Stimulated activated CD8-positive, alpha-beta memory T cell treated with anti-CD3 and anti-CD28 coated beads, Interleukin-15, amount 100 ng/mL, for 48 hours (primary cell): ENCODE measurements at places on chromosomes 6 and 20.

- no peak for DNase-seq
Observed at GRCh38 chr6:52937908-52938307, 28.4 kb upstream of the GSTA3 start.

DNA sequence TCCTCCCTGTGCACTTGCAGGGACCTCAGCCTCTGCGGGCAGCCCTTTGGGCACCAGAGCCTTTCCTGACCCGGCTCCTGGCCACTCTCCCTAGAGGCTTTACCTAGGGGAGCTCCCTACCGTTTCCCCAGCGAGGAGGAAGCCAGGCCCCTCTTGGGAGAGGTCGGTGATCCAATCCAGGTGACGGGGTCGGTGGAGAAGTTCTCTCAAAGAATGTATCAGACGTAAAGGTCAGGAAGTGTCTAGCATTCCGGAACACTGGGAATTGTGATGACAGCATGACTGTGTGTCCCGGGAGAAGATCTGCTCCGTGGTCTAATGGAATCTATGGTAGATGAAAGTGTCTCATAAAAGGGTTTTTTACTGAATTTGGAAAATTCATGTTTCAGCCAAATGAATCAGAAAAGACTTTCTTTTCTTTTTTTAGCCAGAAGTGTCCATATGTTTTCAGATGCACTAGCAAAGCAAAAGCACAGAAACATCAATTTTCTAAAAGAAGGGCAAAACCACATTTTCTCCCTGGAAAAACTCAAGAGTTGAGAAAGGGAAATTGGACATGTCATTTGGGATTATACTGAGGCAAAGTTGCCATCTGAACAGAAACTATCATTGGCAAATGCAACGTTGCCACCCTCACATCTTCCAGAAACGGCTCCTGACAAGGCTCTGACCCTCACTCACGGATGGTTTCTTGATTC, 289.4 kb downstream of the THBS2 start:
- no peak for DNase-seq

DNA sequence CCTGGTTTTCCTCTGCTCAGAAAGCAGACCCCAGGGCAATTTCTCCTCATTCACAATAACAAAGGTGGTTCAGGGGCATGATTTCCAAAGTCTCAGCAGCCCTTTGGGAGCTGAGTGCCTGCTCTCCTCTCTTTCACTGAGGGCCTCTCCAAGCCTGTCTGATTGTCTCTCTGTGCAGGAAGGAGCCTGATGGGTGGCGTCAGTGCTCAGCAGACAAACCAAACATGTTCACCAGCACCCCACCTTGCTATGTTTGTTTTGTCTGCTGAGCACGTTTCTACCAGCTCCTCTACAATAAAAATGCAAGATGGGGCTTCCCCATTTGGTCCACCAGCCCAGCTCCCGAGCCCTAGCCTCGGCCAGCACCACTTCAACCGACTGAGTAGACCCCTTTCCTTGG, 25.4 kb upstream of the TCP11 start:
- DNase-seq = no peak

- no peak for DNase-seq
Observed at GRCh38 chr6:5208057-5208456, 52.7 kb downstream of the LYRM4 start.

GRCh38 chr6:163017801-163018200, 290.0 kb downstream of the PACRG start:
- no peak for DNase-seq

DNA sequence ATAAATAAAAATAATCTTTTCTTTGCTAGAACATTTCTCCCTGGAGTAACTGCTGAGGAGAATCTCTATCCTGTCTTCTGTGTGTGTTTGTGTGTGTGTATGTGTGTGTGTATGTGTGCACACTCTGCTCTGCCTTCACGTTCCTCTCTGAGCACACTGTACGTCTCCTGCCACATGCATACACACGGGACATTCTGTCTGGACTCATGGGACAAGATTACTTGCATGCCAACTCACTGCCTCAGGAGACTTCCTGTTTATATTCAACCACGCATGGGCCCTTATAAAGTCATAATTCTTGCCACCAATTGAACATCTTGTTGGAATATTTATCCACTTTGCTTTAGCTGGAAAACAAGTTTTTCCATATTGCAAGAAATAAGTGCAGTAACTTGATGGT, 930.6 kb downstream of the KIF16B start:
- no peak for DNase-seq

GRCh38 chr6:170149681-170150589, 140.9 kb downstream of the DLL1 start:
- DNase-seq = no peak

DNA sequence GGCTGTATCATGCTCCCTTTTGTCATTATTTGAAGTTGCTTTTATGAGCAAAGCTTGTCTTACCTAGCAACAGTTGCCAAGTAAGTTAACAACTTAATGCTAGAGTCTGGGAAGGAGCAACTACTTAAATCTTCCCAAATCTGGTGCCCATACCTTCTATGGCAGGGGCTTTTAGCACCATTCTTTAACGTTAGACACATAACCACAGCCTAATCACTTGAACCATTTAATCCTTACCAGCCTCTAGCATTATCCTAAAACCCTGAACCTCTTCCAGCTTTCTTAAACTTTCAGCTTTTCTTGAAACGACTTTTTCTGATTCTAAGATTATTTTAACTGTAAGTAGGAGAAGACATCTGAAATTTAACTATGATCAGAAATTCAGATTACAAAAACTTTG, at the start of gene C6orf163:
TSS of gene C6orf163 (plus strand) at position 83 of the 400 bp plus-strand sequence. CDS start at position 370, 287 bp downstream.
- DNase-seq = no peak

DNA sequence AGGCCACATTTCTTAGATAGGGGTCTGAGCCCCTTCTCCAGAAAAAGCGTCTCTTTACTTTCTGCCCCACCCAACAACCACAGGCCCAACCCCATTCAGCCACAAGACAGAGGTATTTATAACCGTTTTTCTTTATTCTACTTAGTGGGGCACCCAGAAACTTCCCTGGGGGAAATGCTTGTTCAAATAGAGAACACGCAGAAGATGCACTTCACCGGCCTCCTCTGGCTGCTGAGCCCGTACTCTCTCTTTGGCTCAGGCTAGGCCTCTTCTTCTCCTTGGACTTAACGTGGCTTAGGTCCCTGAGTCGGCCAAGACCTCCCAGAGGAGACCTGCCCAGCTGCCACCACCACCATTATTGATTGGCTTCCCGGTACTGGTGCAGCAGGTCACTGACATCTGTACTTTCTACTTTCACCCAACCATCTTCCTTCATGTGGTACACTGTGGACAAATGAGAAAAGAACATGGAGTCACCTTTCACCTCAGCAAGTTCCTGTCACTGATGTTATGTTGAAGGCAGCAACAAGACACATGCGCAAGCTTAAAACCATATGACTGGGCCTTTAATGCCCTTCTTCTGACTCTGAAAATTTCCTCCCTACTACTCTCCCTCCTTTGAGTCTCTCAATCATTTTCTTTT, 2.2 kb upstream of the TAP2 start:
- no peak for DNase-seq

DNA sequence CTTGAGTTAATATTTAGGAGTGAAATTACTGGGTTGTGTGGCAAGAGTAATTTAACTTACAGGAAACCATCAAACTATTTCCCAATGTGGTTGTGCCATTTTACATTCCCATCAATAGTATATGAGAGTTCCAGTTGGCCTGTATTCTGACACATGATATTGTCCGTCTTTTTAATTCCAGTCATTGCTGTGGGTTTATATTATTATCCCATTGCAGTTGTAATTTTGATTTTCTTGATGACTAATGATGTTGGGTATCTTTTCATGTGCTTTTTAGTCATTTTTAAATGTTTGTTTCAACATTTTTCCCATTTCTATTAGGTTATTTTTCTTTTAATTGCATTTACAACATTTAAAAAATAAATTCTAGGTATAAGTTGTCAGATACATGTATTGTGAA, 614.0 kb downstream of the UTRN start:
- no peak for DNase-seq

DNA sequence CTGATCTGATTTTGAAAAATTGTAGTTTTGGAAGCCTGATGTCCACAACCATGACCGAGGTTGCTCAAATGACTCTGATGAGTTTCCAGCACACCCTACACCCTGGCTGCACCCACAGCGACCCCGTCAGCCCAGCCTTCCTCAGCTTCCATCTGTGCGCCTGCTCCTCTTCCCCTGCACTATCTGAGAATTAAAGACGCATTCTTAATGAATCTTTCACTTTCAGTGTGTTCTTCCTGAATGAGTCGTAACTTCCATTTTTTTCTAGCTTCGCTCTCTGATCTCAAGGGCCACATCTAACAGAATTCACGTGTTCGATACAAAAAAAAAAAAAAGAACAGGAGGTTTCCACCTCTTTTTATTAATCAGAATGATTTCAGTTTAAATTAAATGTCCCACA, 21.3 kb upstream of the RREB1 start:
- DNase-seq = peak; percentile 20

GRCh38 chr20:22689266-22689665, 104.9 kb upstream of the FOXA2 start:
- no peak for DNase-seq

DNA sequence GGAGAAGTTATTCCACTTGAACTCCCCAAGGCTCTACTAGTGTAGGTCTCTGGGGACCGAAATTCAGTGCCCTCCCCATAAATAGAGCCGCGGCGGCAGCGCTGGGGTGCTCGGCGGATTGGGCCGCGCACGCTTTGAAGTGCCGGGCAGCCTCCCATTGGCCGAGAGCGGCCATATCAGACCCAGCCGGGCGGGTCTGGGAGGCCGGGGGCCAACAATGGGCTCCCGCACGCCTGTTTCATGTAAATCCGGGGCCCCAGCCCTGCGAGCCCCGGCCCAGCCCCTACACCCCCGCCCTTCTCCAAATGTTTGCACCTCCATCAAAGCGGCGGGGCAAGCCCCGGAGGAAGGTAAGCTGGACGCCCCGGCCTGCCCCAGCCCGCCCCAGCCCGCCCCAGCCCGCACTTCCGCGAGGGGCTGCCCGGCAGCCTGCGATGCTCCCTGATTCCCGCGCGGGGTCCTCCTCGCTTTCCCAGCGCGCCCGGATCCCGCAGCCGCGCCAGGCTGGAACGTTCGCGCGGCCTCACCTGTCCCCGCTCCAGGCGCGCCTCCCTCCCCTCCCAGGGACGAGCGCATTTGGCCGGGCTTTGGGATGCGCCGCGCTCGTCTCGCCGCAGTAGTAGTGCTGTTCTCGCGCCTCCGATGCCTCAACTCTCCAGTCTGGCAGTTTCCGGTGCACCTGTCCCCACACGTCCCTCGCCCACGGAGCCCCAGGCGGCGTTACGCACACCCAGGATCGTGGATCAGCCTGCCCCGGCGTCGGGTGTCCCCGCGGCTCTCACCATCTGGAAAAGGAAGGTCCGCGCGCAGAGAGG, at the start of gene TBXT:
TSS of gene TBXT (minus strand) at position 51 of the 815 bp plus-strand sequence. CDS start 260 bp downstream, outside the sequence.
- DNase-seq = no peak

DNA sequence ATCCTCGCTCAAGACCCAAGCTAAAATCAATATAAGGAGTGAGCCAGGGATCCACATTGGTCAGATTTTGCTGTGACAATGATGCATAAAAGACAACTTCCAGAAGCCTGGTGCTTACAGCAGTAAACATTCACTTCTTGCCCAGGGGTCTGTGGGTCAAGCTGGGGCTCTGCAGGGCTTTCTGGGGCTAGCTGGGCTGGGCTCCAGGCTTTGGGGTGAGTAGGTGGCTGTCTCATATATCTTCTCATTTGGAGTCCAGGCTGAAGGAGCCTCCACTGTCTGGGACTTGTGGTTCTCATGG, 25.8 kb upstream of the TOP1 start:
- no peak for DNase-seq

GRCh38 chr6:124753562-124754105, 208.6 kb upstream of the RNF217 start:
- no peak for DNase-seq

- DNase-seq = no peak
Observed at GRCh38 chr6:100503043-100503705, 38.5 kb upstream of the SIM1 start.

DNA sequence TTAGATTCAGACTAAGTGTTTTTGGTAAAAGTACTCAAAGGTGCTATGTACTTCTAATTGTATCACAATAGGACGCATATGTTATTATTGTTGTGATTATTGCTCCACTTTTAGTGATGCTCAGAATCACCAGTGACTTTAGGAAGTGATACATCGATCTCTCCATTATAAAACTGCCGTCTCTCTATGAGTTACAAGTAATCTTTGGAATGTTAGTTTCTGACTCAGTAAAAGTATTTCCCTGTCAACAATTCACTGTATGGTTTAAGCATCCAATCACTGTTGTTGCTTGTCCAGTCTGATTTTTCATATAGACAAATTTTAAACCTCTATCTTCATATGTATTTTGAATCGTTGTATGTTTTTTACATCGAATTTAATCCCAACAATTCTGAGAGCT, 9.4 kb downstream of the DCBLD1 start:
- DNase-seq = no peak

GRCh38 chr20:14189794-14190402, 147.5 kb downstream of the FLRT3 start:
- no peak for DNase-seq

DNA sequence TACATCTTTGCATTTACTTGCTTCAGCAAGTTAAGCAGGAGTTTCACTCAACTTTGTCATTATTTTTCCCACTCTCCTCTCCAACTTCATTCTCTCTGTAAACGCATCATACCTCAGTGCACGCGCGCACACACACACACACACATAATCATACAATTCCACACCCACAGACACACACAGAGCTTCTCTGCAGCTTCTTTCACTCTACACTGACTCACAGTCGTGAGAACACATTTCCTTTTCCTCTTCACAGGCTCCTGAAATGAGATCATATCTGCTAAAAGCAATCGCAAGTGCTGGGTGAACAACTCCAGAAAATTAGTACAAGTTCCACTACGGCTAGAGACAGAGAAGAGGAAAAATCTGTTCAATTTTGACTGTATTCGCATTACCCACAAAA, 215.4 kb downstream of the PTPRT start:
- no peak for DNase-seq

DNA sequence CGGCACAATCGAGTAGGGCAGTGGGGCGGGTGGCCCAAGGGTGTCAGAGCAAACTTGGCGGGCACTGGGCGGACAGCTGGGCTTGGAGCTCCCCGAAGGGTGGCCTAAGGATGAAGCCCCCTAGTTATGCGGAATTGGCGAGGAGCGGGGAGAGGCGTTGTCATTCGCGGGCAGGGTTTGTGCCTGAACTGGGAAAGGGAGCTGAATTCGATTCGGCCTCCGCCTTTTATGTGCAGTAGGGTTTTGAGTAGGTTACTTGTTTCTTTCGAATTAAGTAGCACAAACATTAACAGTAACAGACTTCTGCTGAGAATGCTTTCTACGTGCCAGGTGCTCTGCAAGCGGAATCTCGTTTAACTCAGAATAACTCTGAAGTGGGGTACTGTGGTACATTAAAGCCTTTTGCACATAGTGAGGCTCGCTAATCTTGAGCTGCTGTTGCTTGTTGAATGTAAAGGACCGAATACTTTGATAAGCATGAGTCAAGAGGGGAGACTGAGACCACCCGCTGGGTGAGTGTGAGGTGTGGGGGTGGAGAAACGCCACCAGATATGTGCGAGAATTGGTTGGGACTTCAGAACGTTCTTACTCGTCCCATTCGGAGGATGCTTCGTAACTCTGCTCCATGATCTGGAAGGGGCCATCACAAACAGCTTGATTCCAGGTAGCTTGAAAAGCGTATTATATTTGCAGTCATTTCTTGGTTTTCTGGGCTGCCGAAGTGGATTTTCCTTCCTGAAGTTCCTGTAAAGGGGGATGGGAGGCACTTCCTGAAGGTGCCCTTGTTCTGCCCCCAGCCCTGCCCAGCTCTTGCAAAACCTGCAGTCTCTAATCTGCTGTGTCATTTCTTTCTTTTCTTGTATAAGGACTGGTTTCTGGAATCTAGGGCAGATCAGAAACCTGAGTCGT, 833 bp downstream of the RAB5IF start:
- DNase-seq = no peak
